ENCODE measurements at places on chromosomes 6 and 20. TPM values are rescaled to one million over a fixed set of nuclear protein-coding genes. Genes with fewer than 3 reads are reported as not detected.

DNA sequence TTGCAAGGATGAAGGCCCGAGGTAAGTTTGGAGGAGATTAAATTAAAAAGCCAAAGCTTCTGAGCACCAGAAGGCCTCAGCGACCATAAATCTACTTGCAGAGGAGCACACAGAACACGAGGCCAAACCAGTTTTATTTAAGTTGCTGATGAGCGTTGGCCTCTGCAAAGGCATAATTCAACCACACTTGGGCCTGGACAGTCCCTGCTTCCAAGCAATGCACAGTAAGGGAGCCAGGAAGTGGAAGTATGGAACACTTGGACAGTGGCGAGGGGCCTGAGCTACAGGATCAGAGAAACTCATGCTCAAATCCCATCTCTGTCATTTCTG, 92.8 kb downstream of the PTPRT start:
- DNase-seq = no peak

FERMT1 gene
- 0.13 TPM for total RNA-seq

DNAJC5 gene
- 67.3 TPM for total RNA-seq

CLPSL1 gene
- total RNA-seq = not detected

LTB gene
- total RNA-seq = 6.4 TPM

DNA sequence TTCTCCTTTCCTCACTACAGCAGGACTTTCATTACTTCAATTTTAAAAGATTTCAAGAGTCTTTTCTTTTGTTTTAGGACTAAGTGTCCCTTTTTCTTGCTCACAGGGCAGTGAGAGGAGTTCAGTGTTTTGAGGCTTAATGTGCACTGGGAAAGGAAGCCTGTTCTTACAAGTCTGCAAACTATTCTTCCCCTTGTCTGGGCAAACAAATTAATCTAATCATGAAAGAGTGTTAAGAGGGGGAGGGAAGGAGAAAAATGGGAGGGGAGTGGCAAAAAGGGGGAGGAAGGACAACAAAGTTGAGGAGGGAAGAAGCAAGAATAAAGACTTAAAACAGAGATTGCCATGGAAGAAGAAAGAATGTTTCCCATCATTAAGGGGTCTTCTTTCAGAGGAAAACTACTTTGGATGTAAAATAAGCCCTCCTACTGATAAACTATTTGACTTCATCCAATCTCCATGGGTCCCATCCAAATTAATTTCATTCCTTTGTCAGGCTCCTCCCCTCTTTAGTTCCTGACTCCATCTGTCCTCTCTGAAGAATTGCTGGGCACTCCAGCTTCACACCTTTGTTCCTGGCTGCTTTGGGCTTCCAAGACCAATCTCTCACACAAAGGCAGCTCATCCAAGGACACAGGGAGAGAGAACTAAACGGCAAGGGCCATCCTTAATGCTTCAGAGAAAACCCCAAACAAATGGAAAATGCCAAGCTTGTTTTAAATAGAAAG, 244.5 kb downstream of the TPBG start:
- DNase-seq = no peak

ELOVL4 gene
- total RNA-seq = 0.13 TPM

GRCh38 chr6:38518511-38519304, 121.0 kb downstream of the BTBD9 start:
- no peak for DNase-seq

DNA sequence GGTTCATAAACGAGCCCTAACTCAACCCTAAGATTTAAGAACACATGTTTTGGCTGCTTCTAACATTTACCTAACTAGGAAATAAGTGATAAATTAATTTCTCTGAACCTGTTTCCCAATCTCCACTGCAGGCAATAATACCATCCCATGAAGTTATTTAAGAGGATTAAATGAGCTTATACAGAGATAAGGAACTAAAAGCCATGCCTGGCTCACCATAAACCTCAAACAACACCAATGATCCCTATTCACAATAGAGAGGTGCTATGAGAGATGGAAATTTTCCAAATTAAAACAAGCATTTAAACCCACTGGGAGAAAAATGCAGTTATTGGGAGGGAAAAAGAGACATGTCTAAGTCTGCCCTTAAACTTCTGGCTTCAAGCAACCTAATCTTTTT, 33.9 kb upstream of the KLHL31 start:
- DNase-seq = no peak
